HTR-8/SVneo (cell line): ENCODE measurements at places on chromosomes 16 and 17.

GRCh38 chr16:72246423-72246822, 74.5 kb upstream of the PMFBP1 start:
- DNase-seq: no peak

- DNase-seq: no peak
Observed at GRCh38 chr16:73060892-73061490, 13.1 kb upstream of the ZFHX3 start.

DNA sequence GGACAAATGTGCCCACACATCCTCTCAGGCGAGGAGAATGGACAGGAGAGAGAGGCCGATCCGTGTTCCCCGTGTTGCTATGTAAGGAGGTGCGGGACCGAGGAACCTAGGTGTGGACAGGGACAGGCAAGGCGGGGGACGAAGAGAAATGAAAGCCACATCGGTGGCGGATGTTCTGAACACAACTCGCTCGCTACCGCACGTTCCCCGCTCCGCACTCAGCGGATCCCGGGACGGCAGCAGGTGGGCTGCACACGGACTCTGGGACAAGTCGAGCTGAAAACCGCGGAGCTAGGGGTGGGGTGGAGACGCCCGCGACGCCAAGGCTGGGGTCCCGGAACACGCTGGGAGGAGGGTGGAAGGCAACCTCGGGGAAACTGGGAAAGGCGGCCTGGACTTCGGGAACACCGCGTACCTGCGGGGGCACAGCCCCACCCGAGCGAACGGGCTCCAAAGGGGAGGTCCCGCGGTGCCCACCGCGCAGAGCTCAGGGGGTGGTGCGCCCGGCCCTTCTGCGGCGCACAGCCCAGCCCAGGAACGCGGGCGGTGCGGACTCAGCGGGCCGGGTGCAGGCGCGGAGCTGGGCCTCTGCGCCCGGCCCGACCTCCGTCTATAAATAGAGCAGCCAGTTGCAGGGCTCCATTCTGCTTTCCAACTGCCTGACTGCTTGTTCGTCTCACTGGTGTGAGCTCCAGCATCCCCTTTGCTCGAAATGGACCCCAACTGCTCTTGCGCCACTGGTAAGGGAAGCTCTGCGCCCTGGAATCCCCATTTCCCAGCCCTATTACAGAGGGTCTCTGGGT, at the start of gene MT1E:
Gene MT1E (plus strand): TSS at position 642 of the 803 bp plus-strand sequence. CDS start 71 bp downstream, at position 713.
- DNase-seq: no peak

GRCh38 chr17:47621293-47622179, 28.2 kb upstream of the KPNB1 start:
- peak; percentile 95 for DNase-seq

DNA sequence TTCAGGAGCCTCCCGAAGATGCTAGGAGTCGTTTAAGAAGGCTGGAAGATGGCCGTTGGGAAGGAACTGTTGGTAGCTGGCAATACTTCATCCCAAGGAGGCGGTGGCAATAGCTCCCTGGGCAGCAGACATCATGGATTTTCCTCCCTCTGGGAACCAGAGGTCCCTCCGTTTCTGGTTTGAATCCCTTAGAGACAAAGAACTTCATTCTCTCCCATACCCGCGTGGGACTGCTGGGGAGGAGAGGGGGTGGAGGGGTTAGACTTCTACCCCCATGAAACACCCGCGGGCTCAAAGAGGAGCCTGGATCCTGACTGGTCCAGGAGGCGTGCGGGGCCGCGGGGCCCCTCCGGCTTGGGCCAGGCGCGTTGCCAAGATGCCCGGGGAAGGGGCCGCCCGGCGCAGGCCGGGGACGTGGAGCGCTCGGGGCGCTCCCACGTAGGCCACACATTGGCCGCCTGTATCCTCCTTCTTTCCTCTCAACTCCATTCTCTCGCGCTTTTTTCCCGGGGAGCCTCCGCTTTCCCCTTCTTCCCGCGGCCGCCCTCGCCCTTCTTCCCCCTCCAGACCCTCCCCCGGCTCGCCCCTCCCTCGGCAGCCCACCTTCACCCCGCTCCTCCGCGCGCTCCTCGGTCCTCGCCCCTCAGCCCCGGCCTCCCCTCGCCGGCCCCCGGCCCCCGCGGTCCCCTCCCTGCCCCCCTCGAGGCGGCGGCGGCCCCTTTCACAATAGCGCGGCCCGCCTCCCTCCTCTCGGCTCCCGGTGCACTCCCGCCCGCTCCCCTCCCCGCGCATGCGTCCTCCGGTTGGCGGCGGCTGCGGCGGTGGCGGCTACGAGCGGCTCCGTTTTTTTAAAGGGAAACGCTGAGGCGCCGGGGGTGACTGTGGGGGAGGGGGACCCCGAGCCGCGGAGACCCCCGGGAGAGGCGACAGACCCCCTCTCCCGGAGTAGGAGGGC, at the start of gene MSL1:
Gene MSL1 (plus strand): TSS at position 791 of the 955 bp plus-strand sequence. CDS start 642 bp downstream, outside the sequence.
- DNase-seq: peak; percentile 89

GRCh38 chr16:777826-778225, 10.4 kb downstream of the RPUSD1 start:
- DNase-seq: no peak

GRCh38 chr16:75503801-75504200, 8.6 kb upstream of the CHST6 start:
- no peak for DNase-seq

DNA sequence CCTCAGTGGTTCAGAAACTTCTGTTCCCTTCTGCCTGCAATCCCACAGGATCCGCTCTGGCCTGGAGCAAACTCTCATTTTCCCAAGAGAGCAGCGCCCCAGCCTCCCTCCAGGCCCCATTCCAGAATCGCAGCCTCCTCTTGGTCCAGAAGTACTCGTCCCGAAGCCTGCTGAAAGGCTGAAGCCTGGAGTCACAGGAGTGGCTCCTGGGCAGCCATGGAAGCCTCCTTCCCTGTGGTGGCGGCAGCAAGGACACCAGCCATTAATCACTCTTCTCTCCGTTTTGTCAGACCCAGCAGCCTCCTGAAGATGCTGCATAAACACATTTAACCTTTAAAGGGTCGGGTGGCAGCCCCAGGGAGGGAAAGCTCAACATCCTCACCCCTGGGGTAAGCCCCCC, 66.9 kb upstream of the TNRC6C start:
- no peak for DNase-seq

DNA sequence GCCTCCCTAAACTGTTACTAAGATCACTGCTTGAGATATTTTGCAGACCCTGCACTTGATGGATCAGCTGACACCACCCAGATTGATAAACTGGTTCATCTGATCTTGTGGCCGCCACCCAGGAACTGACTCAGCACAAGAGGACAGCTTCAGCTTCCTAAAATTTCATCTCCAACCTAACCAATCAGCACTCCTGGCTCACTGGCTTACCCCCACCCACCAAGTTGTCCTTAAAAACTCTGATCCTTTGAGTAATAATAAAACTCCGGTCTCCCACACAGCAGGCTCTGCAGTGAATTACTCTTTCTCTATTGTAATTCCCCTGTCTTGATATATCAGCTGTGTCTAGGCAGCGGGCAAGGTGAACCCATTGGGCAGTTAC, 174.8 kb downstream of the UTP18 start:
- DNase-seq: no peak

DNA sequence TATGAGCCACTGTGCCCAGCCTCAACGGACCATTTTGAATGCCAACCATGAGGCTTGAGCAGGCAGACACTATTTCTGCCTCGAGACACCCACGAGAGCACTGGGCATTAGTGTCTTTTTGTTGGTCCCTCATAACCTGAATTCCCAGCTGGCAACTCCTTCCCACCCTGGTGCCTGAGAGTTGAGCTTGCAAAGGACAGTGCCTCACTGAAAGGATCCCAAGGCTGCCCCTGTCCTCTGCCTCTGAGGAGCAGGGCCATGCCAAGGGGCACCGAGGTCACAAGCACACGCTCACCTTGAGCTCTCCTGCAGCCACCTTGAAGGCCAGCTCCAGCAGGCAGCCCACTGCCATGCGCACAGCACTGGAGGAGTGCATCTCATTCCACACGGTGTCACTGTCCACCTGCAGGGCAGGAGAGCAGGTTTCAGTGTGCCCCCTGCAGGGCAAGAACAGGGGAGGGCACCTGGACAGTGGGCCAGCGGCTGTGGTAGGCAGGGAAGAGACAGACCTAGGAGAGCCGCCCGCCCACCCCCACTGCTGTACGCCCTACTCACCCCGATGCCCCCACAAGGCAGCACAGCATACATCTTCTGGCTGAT, 12.8 kb downstream of the G6PC3 start:
- no peak for DNase-seq

DNA sequence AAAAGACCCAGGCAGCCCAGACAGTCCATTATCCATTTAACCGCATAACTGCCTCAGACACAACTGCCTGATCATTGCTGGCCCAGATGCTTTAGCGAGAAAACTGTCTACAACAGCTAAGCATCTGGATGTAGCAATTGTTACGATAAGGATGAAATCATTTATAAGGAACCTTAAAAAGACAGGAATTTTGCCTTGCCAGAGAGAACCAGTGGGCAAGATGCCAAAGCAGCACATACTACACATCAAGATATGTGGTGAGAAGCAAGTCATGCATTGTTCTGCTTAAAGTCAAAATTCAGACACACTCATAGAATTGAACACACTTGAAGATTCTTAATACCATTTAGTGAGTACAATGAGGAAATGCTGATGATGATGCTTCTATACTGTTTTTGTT, 1525.3 kb downstream of the CDH8 start:
- no peak for DNase-seq

DNA sequence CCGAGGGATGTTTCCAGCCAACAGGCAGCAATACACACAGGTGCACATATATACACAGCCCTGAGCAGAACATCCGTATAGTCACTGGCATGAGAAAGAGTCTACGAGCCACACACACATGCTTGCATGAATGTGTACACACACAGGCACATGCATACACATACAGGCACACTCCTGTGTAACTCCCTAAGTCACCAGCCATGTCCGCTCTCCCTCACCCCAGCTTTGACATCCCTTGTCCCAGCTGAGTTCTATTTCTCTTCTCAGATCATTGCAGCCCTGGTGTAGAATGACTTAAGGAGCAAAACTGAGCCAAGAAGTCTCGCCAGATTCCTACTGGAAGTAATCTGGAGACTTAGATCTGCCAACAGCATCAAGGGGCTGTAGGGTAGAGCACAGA, 13.1 kb downstream of the CDRT4 start:
- no peak for DNase-seq

DNA sequence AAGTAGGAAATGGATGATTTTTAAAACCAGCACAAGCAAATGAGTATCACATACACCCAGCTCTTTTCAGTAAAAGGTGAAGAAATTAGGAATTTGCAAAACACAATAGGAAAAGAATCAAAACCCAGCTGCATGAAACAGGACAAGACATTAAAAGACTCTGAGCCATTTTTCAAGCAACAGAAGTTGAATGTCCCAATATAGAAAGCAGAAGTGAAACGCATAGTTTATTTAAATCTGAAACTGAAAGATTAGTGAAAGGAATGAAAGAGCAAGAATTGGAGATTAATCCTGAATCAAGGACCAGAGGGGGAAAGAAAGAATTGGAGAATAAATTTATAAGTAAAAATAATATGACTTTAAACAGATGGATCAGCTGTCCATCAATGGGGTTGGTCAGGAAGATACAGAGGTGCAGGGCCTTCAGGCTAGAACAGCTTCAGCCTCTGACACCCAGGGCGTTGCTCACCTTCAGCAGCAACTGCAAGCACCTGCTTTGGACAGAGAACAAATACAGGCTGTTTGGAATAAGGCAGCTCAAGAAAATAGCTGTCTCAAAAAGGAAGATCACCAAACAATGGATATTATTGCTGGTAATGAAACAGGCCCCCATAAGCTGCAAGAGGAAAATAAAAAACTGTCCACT, 3.9 kb upstream of the ARHGAP17 start:
- DNase-seq: no peak

- DNase-seq: no peak
Observed at GRCh38 chr16:73846007-73846330, 450.6 kb upstream of the PSMD7 start.

DNA sequence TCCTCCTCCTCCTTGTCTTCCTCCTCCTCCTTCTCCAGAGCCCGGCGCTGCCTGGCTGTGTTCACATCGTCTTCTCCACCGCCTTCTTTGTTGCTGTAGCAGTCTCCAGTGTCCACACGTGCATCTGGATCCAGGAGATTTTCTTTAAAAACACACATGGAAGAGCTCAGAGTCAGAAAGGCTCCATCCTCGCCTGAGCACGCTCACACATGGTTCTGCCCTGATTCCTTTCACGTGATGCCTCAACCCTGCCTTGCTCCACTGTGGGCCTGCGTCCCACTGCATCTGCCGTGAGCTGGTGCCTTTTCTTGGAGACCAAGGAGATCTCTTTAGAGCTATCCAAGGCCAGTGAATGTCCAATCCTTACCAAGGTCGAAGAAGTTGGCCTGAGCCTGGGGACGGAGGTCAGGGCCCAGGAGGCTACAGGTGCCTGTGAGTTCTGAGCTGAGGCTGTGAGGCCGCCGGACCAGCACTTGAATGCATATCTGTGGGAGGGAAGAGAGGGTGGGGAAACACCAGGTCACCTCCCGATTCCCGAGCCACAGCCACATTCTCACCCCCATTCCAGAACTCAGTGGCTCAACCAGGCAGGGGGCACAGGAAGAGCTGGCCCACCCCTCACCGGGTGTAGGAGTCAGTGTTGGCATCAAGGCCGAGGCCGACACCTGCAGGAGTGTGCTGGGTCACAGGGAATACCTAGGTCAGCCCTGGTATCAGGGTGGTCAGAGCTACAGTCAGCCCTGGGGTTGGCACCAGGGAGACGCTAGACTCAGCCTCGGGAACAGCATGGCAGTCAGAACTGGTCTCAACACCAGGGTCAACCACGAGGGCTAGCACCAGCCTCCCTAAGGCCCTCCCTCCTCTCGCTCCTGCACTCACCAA, 37.6 kb downstream of the HASPIN start:
- DNase-seq: no peak

DNA sequence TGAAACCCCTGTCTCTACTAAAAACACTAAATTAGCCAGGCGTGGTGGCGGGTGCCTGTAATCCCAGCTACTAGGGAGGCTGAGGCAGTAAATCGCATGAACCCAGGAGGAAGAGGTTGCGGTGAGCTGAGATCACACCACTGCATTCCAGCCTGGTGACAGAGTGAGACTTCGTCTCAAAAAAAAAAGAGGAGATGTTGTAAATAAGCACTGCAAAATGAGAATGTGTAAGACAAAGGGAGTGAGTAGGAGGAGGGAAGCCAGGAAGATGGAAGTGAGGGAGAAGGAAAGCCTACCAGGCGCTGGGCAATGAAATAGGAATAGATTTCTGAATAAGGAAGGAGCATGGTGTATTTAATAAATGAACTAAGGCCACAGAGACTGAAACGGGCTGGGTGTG, 8.7 kb upstream of the PRPF8 start:
- DNase-seq: no peak

DNA sequence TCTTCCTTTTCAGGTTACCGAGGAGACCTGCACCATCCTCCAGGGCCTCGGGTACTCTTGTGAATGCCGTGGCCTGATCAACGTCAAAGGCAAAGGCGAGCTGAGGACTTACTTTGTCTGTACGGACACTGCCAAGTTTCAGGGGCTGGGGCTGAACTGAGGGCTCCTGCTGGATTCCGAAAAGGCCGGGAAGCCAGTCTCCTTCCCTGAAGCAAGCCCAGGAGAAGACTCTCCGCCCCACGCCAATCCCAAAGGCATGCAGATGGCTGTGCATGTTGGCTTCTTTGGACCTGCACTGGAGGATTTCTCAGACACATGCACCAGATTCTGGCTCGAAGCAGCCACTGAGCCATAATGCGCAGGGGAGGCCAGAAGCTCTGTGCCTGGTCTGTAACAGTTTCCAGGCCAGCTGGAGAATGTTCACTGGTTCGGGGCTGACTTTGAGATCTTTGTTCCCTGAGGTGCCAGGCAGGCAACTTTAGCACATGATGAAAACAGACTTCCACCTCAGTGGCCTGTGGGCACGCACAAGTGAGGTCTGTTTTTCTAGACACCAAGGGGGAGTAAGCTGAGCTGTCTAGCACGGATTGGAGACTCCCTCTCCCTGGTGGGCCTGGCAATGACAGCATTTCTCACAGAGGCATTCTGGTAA, 49.1 kb downstream of the ADCY7 start:
- no peak for DNase-seq
